H1 (cell line): ENCODE measurements at places on chromosomes 5 and 9.

DNA sequence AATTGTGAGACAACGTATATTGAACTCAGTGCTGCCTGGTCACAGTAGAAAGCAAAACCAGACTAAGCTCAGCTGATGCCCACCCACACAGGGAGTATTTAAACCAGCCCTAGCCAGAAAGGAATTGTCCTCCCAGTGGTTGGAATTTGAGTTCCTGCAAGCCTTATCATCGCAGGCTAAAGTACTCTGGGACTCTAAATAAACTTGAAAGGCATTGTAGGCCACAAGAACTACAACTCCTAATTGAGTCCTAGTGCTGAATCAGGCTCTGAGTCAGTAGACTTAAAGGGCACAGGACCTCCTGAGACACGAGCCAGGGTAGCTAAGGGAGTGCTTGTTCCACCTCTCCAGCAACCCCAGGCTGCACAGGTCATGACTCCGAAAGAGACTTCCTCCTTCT is 171.4 kb downstream of the MCTP1 start:
- H3K27ac ChIP-seq = no peak overlapping the region
- no peaks in the 10 kb centered on the region for H3K4me1 ChIP-seq
- no peak overlapping the region for H3K4me3 ChIP-seq
- DNase-seq = peak; percentile 21
- no peaks in the 10 kb centered on the region for H3K36me3 ChIP-seq
- H3K27me3 ChIP-seq = no peaks in the 10 kb centered on the region

GRCh38 chr5:141363952-141364660 is at the start of gene PCDHGA5:
Gene PCDHGA5 (plus strand): TSS chr5:141364162. CDS start chr5:141364331, 169 bp downstream.
- no peak within 1 kb of the TSS for H3K27ac ChIP-seq
- H3K4me1 ChIP-seq = 0 out of 2 replicates have a peak, but pooled peaks cover 1% of the 10 kb centered on the region
- no peak within 1 kb of the TSS for H3K4me3 ChIP-seq
- no peaks in the 10 kb centered on the region for H3K27me3 ChIP-seq

DNA sequence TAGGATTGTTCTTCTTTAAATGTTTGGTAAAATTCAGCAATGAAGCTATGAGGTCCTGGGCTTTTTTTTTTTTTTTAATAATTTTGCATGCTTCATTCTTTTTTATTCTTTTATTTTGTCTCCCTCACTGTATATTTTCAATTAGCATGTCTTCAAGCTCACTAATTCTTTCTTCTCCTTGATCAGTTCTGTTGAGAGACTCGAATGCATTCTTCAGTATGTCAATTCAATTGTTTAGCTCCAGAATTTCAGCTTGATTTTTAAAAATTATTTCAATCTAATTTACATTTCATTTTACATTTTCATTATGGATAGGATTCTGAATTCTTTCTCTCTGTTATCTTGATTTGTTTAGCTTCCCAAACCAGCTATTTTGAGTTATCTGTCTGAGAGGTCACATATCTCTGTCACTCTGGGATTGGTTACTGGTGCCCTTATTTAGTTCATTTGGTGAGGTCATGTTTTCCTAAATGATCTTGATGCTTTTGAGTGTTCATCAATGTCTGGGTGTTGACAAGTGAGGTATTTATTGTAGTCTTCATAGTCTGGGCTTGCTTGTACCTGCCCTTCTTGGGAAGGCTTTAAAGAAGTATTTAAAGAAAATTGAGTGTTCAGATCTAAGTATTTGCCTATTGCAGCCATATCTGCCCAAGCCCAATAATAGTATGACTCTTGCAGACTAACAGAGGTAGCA is 9.1 kb downstream of the LURAP1L start:
- H3K36me3 ChIP-seq = no peaks in the 10 kb centered on the region
- no peaks in the 10 kb centered on the region for H3K4me1 ChIP-seq
- no peak overlapping the region for H3K27ac ChIP-seq
- no peak for DNase-seq

DNA sequence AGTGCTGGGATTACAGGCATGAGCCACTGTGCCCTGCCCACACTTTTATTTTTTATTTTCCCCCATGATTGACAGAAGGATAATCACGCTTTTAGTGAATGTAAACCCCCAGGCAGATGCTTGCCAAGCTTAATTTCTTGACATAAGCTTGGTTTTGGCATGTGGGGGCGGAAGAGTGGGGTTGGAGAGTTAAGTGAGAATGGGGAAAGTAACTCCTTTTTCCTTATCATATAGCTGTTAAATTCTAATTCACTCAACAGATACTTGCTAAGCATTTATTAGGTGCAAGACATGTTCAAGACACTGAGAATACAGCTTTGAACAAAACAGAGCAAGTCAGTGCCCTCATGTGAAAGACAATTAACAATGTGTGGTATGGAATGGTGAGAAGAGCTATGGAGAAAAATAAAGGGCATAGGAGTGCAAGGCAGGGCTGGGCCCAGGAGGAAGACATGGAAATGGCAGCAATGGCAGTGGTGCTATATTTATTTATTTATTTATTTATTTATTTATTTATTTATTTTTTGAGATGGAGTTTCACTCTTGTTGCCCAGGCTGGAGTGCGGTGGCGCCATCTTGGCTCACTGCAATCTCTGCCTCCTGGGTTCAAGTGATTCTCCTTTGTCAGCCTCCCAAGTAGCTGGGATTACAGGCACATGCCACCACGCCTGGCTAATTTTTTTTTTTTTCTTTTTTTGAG is 2.2 kb downstream of the SLC26A2 start:
- no peaks in the 10 kb centered on the region for H3K27me3 ChIP-seq
- no peak for DNase-seq
- no peaks in the 10 kb centered on the region for H3K36me3 ChIP-seq
- H3K4me3 ChIP-seq = no peak overlapping the region

DNA sequence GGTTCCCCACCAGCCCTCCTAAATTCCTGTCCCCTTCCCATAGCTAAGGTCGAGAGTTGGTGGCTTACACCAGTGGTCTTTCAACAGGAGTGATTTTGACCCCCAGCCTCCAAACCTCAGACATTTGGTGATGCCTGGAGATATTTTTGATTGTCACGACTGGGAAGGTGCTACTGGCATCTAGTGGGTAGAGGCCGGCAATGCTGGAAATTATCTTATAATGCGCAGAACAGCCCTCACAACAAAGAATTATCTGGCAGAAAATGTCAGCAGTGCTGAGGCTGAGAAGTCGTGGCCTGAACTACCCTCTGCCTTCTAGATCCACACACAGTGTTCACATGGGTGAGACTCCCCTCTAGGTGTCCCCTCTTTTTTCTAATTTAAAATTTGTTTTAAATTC is 69.6 kb downstream of the IL31RA start:
- no peak overlapping the region for H3K27ac ChIP-seq
- H3K4me1 ChIP-seq = no peaks in the 10 kb centered on the region
- no peaks in the 10 kb centered on the region for H3K27me3 ChIP-seq
- DNase-seq = no peak
- H3K36me3 ChIP-seq = no peaks in the 10 kb centered on the region

DNA sequence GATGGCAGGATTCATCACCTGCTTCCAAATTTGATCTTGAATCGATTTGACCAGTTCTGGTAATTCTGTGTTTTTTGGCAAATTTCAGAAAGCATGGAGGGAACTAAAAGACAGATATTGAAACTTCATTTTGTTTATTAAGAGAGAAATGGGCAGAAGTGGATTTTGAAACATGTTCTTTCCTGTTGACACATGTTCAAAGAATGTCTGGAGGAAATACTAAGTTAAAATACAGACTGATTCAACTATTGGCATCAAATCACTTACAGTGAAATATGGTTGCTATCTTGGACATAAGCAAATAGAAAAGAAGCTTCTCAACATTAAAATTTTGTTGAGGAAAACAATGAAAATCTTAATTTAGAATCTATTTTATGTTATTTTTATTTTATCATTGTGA is 19.3 kb upstream of the GZMK start:
- no peaks in the 10 kb centered on the region for H3K27me3 ChIP-seq
- H3K36me3 ChIP-seq = no peaks in the 10 kb centered on the region
- no peak overlapping the region for H3K4me3 ChIP-seq

- H3K27me3 ChIP-seq = peaks cover 56% of the 10 kb centered on the region
- no peaks in the 10 kb centered on the region; the same call in 1 of the 2 replicates for H3K36me3 ChIP-seq
- H3K4me3 ChIP-seq = no peak overlapping the region
- DNase-seq = no peak
- no peak overlapping the region for H3K27ac ChIP-seq
Measured at GRCh38 chr5:78016863-78017529, 240.9 kb upstream of the TBCA start.

DNA sequence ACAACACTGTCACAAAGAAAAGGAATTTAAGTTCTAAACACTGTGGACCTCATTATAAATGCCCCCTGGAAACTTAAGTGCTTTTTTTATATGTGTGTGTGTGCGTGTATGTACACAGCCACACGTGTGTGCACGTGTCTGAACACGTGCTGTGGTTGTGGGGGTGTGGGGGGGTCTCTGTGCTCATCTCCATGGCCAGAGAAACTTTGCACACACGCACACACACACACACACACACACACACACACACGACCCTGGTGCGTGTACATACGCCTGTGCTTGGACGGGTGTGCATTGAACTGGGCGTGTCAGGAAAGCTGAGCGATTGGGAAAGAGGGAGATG is 27.9 kb downstream of the AMBP start:
- H3K27me3 ChIP-seq = no peaks in the 10 kb centered on the region
- H3K36me3 ChIP-seq = peaks cover 7% of the 10 kb centered on the region; the same call in 1 of the 2 replicates
- no peak for DNase-seq
- H3K4me1 ChIP-seq = no peaks in the 10 kb centered on the region
- H3K4me3 ChIP-seq = no peak overlapping the region

GRCh38 chr9:27408001-27408400 is 111.1 kb upstream of the EQTN start:
- H3K4me3 ChIP-seq = no peak overlapping the region
- H3K27ac ChIP-seq = no peak overlapping the region
- H3K27me3 ChIP-seq = no peaks in the 10 kb centered on the region
- no peaks in the 10 kb centered on the region for H3K4me1 ChIP-seq

DNA sequence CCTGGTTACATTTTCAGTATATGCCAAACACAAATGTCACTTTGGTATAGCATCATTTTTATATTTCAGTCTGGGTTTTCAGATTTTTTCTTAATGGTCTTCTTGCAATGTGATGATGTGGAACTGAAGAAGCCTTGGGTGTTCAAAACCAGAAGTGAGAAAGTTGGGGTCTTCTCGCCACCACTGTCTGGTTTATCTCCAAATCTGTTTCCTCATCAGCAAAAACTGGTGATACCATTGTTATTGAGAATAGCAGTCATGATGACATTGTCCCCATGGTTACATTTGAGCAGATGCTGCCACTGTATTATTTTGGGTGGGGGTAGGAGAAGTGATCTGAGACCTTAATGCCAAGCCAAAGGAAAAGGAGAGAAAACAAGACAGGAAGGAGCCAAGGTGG is 85.9 kb upstream of the MAP3K1 start:
- H3K4me1 ChIP-seq = no peaks in the 10 kb centered on the region
- no peaks in the 10 kb centered on the region for H3K27me3 ChIP-seq
- no peak overlapping the region for H3K27ac ChIP-seq
- H3K4me3 ChIP-seq = no peak overlapping the region

- peak overlapping the region; percentile 76 for H3K27ac ChIP-seq
- peak overlapping the region; percentile 95 for H3K4me3 ChIP-seq
- no peak for DNase-seq
Measured at GRCh38 chr5:80654054-80654390, 430 bp upstream of the MSH3 start.

- no peak overlapping the region for H3K27ac ChIP-seq
- H3K4me1 ChIP-seq = peaks cover 3% of the 10 kb centered on the region; the same call in 1 of the 2 replicates
- H3K27me3 ChIP-seq = no peaks in the 10 kb centered on the region
- no peaks in the 10 kb centered on the region for H3K36me3 ChIP-seq
- DNase-seq = no peak
- no peak overlapping the region for H3K4me3 ChIP-seq
Measured at GRCh38 chr9:133709015-133709611, 29.0 kb downstream of the SARDH start.

DNA sequence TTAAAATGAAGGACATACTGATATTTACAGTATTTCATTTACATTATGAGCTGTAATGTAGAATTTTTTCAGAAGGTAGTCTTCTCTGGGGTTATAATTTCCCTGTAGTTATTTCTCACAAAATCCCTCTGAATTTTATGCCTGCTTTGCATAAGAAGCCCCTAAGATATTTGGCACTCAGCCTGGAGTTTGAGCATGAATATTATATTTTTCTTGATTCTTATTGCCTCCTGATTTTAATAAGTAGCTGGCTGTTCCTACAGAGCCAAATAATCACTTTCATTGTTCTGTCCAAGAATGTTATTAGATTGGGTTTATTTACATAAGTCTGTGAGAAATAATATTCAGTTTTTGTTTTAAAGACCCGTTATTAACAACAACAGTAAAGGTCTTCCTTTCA is 195.0 kb downstream of the FER start:
- no peak overlapping the region for H3K27ac ChIP-seq
- H3K4me3 ChIP-seq = no peak overlapping the region
- H3K36me3 ChIP-seq = no peaks in the 10 kb centered on the region
- H3K4me1 ChIP-seq = no peaks in the 10 kb centered on the region; the same call in 1 of the 2 replicates

GRCh38 chr5:75522025-75522424 is 10.3 kb downstream of the POLK start:
- H3K27ac ChIP-seq = no peak overlapping the region
- H3K4me3 ChIP-seq = no peak overlapping the region
- H3K27me3 ChIP-seq = no peaks in the 10 kb centered on the region
- H3K36me3 ChIP-seq = no peaks in the 10 kb centered on the region
- no peak for DNase-seq

GRCh38 chr5:141714542-141715310 is 32.7 kb upstream of the ARAP3 start:
- H3K4me3 ChIP-seq = no peak overlapping the region
- H3K27me3 ChIP-seq = no peaks in the 10 kb centered on the region
- DNase-seq = no peak
- no peaks in the 10 kb centered on the region for H3K36me3 ChIP-seq
- H3K27ac ChIP-seq = no peak overlapping the region
- peaks cover 23% of the 10 kb centered on the region for H3K4me1 ChIP-seq

GRCh38 chr9:107266624-107267368 is 16.3 kb upstream of the RAD23B start:
- H3K36me3 ChIP-seq = no peaks in the 10 kb centered on the region
- H3K27me3 ChIP-seq = no peaks in the 10 kb centered on the region
- no peak overlapping the region for H3K27ac ChIP-seq
- no peaks in the 10 kb centered on the region for H3K4me1 ChIP-seq

- H3K27me3 ChIP-seq = no peaks in the 10 kb centered on the region
- no peaks in the 10 kb centered on the region for H3K4me1 ChIP-seq
- no peak for DNase-seq
- no peak overlapping the region for H3K4me3 ChIP-seq
- no peak overlapping the region for H3K27ac ChIP-seq
- H3K36me3 ChIP-seq = no peaks in the 10 kb centered on the region
Measured at GRCh38 chr5:138370537-138370936, 18.1 kb downstream of the KDM3B start.

- H3K4me1 ChIP-seq = no peaks in the 10 kb centered on the region
- H3K27me3 ChIP-seq = no peaks in the 10 kb centered on the region
- DNase-seq = no peak
- no peak overlapping the region for H3K27ac ChIP-seq
- H3K4me3 ChIP-seq = no peak overlapping the region
Measured at GRCh38 chr5:72472031-72472430, 35.2 kb downstream of the ZNF366 start.

GRCh38 chr5:44774279-44774880 is 34.4 kb upstream of the MRPS30 start:
- no peak for DNase-seq
- H3K27me3 ChIP-seq = no peaks in the 10 kb centered on the region
- H3K27ac ChIP-seq = no peak overlapping the region
- no peaks in the 10 kb centered on the region for H3K4me1 ChIP-seq
- H3K36me3 ChIP-seq = no peaks in the 10 kb centered on the region
- H3K4me3 ChIP-seq = no peak overlapping the region
